ACHN (cell line): ENCODE measurements at places on chromosomes 11 and 22.
A peak's percentile ranks its signal among the peaks of the same experiment; 100 is the strongest.

- DNase-seq = no peak
Observed at GRCh38 chr11:103016031-103016430, 60.5 kb upstream of the MMP13 start.

- DNase-seq = peak; percentile 57
Observed at GRCh38 chr11:119684361-119685110, 44.5 kb downstream of the NECTIN1 start.

DNA sequence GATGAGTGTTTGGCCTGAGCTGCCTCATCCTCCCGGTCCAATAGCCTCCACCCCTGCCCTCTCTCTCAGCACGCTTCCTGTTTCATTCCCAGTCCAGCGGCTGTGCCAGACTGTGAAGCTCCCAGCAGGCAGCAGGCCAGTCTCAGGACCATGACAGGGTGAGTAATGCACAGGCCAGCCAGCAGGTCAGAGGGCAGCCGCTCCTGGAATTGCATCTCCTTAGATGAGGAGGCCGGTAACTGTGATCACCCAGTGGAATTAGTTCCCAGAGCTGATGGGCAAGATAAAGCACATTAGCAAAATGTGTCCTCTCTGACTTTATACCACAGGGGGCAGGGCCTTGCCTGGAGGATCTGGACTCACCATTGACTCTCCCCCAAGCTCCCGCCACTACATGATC lies 251.2 kb downstream of the ETS1 start:
- DNase-seq = peak; percentile 75

DNA sequence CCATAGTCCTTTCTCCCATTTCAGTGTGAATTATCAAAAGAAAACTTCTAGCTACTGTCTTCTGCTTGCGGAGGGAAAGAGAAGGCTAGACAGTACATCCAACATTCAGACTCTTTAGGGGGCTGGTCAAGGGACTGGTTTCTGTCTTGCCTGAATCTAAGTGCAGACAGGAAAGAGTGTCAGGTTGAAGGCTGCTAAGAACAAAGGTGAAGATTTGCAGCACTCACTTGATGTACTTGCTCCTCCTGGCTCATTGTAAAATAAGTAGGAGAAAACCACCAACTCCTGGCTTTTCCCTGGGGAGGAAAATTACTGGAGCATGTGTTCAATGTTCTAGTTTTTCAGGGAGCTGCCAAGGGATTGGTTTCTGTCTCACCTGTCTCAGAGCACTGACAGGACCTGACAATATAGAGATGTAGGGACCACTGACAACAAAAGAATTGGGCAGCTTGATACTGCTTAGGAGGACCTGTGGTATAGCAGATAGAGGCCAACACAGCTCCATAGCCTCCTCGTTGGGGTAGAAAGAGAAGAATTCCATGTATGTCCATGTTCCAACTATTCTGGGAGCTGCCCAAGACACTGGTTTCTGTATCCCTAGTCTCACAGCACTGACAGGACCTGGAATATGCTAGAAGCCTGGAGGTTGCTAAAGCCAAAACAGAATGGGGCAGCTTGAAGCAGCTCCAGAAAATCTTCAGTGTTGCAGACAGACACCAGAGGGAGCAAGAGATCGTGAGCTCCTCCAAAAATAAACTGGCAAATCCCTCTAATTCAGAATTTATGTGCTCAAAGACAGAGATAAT lies 39.7 kb upstream of the MMP12 start:
- peak; percentile 47 for DNase-seq

DNA sequence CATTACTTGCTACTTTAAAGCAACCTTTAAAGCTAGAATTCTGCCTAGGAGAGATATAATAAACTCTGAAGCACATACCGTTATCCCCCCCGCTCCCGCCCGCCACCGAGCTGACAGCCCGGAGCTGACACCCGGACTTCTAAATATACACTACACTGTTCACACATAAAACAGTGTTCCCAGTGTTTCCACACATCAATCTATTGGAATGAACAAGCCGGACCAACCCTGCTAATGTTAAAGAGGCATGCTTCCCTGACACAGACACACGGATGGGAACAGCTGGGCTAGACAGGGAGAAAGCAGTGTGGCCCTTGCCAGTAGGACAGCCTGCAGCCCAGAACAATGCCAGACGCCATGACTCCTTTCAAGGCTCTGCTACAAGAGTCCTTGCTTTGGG lies 108.4 kb upstream of the CSNK2A3 start:
- DNase-seq = no peak

- no peak for DNase-seq
Observed at GRCh38 chr11:110077346-110077745, 15.8 kb upstream of the ZC3H12C start.

GRCh38 chr11:124052966-124053365 lies 11.8 kb upstream of the OR10G7 start:
- DNase-seq = no peak

GRCh38 chr11:125941619-125942611 lies 3.9 kb upstream of the VSIG10L2 start:
- peak; percentile 22 for DNase-seq

DNA sequence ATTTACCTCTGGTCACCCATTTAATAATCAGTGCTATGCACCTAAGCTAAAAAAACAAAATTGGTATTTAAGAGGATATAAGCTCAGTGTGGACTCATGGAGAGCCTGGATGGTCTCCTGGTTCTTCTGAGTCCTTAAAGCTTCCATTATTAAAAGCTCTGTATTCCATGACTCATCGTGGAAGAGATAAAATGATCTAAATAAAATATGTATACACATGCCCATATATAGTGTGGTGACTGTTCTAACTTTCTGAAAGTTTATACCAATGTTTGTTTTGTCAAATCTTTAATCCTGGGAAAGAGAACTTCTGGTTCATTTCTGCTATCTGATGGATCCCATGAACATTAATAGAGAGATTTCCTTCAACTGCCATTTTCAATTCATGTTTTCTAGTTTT lies 375.9 kb downstream of the GUCY1A2 start:
- no peak for DNase-seq

DNA sequence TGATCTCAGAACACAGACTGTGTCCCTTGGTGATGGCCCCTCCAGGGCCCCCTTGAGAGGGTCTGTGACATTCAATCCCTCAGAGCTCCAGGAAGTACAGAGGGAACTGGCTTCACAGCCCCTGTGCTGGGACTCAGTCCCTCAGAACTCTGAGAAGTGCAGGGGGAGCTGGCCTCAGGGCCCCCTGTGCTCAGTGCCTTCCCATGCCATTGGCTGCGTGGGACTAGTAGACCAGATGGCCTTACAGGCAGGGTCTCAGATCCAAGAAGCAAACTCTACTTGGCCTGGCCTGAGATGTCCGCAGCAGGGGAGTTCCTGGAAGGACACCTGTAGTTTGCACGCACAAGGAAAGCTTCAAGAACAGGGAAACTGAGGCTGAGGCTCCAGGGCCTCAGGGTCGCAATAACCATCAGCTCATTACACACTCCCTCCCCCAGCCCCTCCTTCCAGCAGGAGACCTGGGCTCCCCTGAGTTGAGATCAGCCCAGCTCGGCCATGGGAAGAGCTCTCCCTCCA lies 138.4 kb downstream of the BRD1 start:
- no peak for DNase-seq

- no peak for DNase-seq
Observed at GRCh38 chr22:36580371-36580770, 51.4 kb upstream of the EIF3D start.

DNA sequence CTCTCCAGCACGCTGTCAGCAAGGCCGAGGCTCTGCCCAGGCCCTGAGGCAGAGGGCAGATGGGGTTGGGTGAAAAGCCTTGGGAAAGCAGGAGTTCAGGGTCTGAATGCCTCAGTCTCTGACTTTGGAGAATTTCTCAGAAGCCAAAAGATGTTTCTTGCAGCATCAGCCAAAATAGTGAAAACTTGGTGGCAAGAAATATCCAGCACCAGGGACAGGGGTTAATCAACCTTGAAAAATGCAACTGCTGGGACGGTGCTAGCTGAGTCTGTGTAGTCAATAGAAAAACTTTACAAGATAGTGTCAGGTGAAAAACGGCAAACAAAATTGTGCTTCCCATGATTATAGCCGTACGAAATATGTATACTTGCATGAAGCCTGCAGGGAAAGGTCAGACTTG lies 1.4 kb upstream of the ABCC8 start:
- no peak for DNase-seq

GRCh38 chr22:17844150-17844549 lies 69.9 kb upstream of the BID start:
- DNase-seq = no peak

DNA sequence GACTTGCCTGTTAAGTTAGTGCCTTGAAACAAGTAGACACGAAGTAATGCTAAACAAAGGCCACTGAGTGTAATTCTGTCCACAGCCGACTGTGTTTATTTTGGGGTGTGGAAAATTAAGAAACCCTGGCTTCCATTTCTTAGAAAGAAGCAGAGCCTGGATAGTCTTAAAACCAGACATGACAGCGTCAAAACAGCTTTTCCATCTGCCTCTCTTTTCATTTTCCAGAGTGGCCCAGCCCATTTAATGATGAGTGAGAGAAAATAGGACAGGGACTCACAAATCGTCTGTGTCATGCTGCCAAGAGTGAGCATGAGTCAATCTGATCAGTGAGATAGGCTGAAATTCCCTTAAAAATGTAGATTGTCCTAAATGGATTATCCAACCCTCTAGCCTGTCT lies 485.9 kb downstream of the JRKL start:
- no peak for DNase-seq

GRCh38 chr11:131370090-131370751 lies at the start of gene NTM:
Gene NTM, plus strand, starts transcription at chr11:131370615.
- no peak for DNase-seq

GRCh38 chr22:39750759-39751158 lies 142.8 kb downstream of the ENTHD1 start:
- no peak for DNase-seq

DNA sequence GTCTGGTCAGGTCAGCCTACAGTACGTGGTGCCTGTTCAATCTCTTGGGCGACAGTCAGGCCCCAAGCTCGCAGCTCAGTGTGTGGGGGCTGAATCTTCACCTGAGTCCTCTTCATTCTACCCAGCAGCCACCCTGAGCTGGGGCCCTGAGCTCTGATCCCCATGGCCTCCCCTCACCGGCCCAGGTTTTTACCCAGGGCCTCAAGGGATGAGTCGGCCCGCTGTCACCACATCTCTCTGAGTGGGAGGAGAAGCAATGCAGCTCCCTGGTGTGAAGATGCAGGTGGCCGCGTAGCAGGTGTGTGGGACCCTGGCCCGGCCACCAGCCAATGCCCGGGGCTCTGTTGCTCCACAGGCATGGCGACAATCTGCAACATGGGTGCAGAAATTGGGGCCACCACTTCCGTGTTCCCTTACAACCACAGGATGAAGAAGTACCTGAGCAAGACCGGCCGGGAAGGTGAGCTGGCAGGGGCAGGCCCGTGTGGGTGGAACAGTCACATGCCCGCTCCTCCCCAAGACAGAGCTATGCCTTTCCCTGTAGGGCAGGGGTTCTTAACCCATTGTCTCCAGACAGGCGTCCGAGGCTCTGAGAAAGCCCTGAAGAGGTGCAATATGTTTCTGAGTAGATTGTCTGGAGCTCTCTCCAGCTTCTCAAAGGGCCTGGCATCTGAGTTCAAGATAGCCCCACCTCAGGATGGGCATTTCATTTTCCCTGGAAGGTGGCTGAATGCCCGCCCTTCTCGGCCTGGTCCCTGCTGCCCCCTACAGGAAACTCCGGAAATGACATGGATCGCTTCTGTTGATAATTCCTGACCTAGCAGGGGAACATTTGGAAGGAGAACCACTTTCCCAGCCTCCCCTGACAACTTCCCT lies 26.9 kb downstream of the POLR3H start:
- DNase-seq = peak; percentile 53

- no peak for DNase-seq
Observed at GRCh38 chr11:10087186-10087922, 206.7 kb downstream of the SBF2 start.

GRCh38 chr22:27723158-27723557 lies 78.4 kb downstream of the MN1 start:
- peak; percentile 7 for DNase-seq

GRCh38 chr11:37422511-37422910 lies 824.5 kb upstream of the RAG2 start:
- no peak for DNase-seq

DNA sequence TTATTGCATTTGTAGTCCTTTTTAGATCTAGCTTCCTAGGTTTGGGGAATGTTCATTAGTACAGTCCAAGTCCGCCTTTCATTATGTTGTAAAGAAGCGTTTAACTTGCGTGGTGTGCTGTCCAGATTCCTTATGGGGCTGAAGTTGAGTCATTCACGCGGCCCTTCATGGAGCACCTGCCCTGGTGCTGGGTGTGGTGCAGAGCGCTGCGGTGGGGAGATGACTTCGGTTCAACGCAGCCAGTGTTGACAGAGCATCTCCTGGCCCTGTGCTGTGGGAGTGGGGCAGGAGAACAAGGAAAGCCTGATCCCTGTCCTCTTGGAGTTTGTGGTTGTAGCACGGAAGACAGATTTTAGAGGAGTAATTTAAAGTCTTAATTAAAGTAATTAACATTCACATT lies 152.0 kb downstream of the TBC1D22A start:
- DNase-seq = no peak

- DNase-seq = peak; percentile 65
Observed at GRCh38 chr22:37681556-37682049, 4.5 kb upstream of the NOL12 start.

GRCh38 chr22:37556710-37557109 lies 3.6 kb upstream of the CDC42EP1 start:
- DNase-seq = no peak

DNA sequence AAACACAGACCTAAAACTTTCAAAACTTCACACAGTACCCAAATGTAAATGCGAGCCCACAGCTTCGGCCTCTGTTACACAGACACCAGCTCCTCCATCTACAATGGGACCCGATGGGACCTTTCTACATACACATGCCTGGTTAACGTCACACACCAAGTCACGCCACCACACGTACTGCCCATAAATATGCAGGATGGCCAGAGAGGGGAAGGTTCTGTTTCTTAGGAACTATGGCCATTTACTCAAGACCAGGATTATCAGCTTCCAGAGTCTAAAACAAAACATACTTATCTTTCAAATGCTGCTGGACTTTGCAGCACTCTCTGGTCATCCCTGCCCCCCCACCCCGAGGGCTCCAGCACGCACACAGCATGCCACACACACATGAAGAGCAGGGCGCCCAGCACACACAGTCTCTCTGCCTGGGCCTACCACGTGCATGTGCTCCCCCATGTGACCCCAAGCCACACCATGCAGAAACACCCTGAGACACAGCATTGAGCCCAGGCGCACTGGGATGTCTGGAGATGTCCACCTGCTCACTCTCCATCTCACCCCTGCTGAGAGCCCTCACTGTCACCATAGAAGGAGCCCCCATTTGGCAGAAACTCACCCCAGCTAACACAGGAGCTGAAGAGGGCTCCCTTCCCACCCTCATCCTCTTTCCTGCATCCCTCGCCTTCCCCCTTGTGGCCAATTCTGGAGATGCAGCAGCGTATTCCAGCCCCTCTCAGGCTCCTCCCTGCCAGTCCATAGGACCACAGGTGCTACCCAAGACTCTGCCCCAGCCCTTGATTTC lies 61.8 kb downstream of the SLC22A12 start:
- peak; percentile 68 for DNase-seq

- no peak for DNase-seq
Observed at GRCh38 chr11:107876141-107876540, 17.6 kb upstream of the SLC35F2 start.

GRCh38 chr11:86636275-86636674 lies 36.1 kb downstream of the ME3 start:
- DNase-seq = peak; percentile 60
